ENCODE measurements at places on chromosomes 2 and 18.
A peak's percentile ranks its signal among the peaks of the same experiment; 100 is the strongest.

GRCh38 chr2:34241905-34242762, 643.0 kb upstream of the FAM98A start:
- DNase-seq: no peak

GRCh38 chr18:67483237-67483636, 33.3 kb downstream of the DSEL start:
- DNase-seq: no peak

GRCh38 chr18:48806551-48807261, 144.1 kb downstream of the SMAD7 start:
- DNase-seq: no peak

- DNase-seq: no peak
Measured at GRCh38 chr2:218002143-218002844, 501 bp downstream of the TNS1 start.

DNA sequence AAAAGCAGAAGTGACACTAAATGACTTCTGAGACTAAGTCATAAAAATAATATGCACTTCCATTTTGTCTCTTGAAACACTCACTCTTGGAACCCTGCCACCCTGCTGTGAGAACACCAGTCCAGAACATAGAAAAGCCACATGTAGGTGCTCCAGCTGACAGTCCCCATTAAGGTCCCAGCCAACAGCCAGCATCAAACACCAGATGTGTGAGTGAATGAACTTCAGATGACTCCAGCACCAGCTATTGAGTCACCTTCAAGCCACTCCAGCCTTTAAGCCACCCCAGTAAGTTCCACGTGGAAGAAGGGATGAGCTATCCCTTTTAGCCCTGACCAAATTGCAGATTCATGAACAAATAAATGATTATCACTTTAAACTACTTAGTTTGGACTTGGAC, 31.5 kb upstream of the LGALSL start:
- no peak for DNase-seq

GRCh38 chr2:102796337-102796736, 34.5 kb downstream of the TMEM182 start:
- no peak for DNase-seq

DNA sequence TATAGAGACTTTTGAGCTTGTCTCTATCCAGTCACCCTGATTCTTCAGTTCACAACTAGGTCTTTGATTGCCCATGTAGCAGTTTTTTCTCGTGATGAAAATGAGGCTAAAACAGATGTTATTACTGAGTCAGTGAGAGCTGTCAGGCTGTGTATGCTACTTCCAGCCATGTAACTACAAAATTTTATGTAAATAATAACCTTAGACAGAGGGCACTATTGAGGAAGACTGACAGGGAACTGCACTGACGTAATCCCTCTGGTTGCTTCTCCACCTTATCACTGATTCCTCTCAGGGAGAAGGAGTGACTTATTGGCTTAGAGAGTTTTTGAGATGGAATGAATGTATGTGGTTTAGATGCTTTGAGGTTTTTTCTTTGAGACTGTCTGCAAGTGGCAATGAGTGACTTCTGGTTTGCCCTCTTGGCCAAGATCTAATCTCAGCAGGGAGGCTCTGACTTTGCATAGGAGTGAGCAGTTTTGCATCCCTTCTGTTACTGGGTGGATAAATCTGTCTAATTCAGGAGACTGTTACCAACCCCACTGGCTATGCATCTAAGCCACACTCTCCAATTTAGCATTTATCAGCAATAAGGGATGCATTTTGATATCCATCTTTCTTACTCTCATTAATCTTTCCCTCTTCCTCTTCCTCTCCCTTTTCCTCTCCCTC, 555.2 kb upstream of the FANCL start:
- peak; percentile 8 for DNase-seq

GRCh38 chr18:27964811-27965210, 212.1 kb downstream of the CDH2 start:
- DNase-seq: no peak

GRCh38 chr2:72182547-72182946, 34.9 kb upstream of the CYP26B1 start:
- DNase-seq: no peak

- no peak for DNase-seq
Measured at GRCh38 chr2:221050020-221050795, 521.9 kb downstream of the EPHA4 start.

DNA sequence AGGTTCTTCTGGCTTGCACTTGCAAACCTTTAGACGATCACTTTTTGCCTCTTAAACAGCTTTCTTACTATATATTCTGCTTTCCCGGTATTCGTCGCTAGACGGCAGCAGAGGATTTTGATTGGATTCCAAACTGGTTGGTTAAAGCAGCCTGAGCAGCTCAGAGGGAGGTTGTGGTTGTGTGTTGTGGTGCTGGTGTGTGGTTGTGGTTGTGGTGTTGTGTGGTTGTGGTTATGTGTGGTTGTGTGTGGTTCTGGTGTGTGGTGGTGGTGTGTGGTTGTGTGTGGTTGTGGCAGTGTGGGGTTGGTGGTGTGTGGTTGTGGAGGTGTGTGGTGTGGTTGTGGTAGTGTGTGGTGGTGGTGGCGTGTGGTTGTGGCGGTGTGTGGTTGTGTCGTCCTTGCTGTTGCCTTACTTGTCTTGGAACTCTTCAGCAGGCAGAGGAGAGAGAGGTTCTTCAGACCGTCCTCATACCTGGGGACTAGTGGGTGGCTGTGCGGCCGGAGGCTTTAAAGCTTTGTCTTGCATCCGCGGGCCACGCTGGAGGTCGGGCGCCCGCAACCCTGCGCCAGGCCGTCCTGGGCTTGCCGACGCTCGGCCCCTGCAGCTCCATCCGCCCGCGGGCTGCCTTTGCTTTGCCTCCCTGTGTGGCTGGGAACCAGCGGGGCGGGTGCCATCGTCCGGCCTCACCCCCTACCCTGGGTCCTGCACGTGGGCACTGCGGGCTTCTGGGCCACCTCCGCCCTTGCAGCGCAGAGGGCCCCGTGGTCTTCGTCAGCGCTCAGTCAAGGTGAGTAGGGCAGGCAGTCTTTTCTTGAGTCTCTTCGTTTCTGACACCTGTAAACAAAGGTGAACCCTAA, 190.8 kb downstream of the ARHGAP28 start:
- peak; percentile 52 for DNase-seq

- no peak for DNase-seq
Measured at GRCh38 chr18:60935041-60935910, 398.0 kb upstream of the CDH20 start.

- peak; percentile 54 for DNase-seq
Measured at GRCh38 chr2:215870088-215870490, 143.3 kb downstream of the MREG start.

DNA sequence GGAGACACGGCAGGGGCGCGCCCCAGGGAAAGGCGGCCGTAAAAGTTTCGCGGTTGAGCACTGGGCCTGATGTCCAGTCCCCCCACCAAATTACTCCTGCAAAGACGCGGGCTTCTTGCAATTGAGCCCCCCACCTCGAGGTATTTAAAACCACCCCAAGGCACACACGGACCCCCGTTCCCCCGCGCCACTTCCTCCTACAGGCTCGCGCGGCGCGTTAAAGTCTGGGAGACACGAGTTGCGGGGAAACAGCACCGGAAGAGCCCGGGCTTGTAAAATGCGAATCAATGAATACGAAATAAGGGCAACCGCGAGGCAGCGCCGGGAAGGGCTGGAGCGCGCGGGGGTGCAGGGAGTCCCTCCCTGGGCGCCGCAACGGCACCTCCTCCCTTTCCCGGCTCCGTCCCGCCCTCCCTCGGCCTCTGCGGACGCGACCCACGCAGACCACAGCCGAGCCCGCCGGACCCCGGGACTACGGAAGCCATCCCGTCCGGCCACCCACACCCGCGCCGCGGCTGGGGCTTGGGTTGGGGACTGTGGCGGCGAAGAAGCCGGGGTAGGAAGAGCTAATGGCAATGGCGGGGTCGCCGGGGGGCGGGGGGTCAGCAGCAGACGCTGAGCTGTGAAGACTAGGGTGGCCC, 918 bp upstream of the NETO1 start:
- DNase-seq: no peak

- no peak for DNase-seq
Measured at GRCh38 chr2:53768242-53768542, 588 bp downstream of the CHAC2 start.

Data from inflammatory macrophage (primary cell).